ENCODE measurements at places on chromosomes 5 and 9.

DNA sequence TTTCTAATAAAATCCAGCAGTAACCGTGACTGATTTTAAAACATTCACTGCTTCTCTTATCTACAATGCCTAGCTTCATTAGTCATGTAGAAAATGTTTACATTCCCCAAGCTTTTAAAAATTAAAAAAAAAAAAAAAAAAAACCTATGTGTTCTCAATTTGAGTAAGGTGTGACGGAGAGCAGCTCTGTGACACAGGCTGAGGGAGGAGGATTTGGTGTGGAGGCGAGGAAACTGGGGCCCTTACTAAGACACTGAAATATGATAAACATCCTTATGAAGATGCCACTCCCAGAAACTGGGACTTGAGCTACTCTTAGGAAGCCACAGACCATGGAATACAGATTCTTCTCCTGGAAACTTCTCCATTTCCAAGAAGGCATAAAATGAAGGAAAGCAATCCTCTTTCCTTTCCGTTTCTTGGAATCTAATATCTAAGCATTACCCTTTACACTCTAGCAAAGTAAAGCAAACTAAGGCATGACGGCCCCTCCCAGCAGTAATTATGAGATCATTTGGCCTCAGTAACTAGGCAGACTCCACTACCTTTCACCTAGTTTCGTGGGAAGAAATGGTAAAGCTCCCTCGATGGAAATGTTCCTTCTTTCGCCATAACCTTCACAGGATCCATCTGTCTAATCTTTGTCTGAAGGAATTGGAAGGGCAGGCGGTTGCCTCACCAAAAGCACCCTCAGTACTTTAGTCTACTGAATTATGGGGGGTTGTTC lies 23.5 kb downstream of the GRAMD2B start:
- no peak for DNase-seq

DNA sequence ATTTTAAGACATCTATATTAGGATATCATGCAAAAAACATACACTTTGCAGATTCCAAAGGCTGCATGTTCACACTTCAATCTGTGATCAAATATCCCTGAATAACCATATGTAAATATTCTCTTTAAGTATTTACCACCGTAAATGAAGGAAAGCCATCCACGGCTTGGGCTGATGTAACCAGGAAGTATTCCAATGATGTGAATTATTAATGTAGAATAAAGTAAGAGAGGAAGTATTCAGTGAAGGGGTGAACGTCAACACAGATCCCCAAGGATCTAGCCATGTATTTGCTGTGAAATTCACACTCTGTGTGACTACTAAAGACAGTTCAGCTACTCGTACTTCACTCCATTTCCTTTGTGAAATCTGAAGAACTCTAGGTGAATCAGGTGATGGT lies 75.2 kb downstream of the CDH6 start:
- no peak for DNase-seq

DNA sequence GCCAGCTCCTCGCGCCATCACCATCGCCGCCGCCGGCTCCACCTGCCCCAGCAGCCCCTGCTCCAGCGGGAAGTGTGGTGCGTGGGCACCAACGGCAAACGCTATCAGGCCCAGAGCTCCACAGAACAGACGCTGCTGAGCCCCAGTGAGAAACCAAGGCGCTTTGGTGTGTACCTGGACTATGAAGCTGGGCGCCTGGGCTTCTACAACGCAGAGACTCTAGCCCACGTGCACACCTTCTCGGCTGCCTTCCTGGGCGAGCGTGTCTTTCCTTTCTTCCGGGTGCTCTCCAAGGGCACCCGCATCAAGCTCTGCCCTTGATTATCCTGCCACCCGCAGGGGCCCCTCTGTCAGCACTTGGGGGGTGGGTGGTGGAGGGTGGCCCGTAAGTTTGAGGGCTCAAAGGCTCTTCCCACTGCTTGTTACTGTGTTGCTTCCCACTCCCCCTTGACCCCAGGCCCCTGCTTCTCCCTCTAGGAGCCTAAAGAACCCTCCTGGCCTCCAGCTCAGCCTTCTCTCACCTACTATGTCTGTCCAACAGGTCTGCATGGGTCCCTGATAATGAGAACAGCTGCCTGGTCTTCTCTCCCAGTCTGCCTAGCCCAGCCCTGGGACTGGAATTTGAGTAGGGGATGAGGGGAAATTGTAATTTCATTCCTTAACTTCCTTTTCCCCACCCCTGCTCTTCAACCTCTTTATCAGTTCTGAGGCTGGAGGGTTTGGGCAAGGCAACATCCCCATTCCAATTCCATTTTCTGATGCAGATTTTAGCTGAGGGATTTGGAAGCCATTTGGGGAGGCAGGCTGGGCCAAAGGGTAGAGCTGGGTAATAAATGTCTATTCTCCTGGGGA lies 9.0 kb downstream of the RACK1 start:
- DNase-seq, result no peak

DNA sequence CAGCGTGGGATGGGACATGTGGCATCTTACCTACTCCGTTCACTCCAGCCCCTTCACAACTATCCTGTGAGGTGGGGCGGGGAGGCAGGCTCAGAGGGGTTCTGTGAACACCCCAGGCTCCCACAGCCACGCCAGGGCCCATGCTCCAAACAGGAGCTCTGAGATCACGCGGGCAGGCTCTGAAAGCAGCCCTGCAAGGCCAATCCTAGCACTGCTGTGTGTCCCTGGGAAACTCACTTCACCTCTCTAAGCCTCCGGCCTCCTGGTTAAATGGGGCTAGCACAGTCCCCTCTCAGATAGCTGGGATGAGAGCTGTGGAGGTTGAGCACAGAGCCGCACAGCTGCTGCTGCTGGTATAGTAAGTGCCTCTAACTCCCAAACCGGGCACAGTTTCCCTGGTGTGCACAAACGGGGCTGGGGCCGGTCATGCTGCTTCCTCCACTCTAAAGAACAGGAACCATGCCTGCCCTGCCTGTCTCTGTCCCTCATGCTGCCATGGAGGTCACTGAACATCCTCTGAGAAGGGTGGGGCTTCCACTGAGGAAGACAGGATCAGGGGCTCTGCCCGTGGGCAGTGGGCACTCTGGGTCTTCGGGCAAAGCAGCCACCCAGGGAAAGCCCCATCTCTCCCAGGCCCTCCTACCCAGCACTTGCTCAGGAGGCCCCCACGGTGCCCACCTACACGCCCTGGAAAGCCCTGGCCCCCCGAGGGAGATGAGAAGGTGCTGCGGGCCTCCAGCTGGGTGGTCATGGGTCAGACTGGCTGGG lies 13.0 kb upstream of the ASS1 start:
- no peak for DNase-seq

DNA sequence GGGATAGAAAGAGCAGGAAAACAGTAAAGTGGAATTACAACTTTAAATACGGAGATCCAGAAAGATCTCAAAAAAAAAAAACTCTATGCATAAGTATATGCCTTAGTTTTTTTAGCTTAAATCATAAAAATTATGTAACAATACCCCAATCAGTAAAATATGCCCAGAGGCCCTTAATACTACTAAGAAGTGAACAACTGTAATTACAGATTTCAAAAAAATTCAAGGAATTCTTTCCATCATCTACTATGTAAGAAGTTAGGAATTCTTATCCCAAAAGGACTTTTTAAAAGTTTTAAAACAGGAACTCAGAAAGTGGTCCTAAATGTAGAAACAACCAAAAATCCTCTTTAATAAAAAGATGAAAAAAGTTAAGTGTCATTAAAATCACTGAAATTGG lies 111.3 kb downstream of the SSBP2 start:
- no peak for DNase-seq

- no peak for DNase-seq
Observed at GRCh38 chr5:108505608-108506007, 123.7 kb upstream of the FBXL17 start.

DNA sequence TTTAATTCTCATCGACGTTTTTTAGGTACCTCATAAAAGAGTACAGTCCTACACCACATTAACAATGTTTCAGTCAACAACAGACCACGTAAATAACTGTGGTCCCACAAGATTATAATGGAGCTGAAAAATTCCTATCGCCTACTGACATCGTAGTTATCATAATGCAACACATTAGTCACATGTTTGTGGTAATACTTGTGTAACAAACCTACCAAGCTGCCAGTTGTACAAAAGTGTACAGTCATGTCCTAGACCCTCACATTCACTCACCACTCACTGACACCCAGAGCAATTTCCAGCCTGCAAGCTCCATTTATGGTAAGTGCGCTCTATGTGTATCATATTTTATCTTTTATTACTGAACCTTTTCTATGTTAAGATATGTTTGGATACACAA lies 16.8 kb downstream of the GNAQ start:
- no peak for DNase-seq

- DNase-seq, result no peak
Observed at GRCh38 chr5:120767178-120767820, 303.2 kb downstream of the PRR16 start.

GRCh38 chr9:34611811-34612787 lies at the start of gene RPP25L:
Gene RPP25L, minus strand, starts transcription at chr9:34612097. Its CDS starts 801 bp downstream, at chr9:34611296.
- no peak for DNase-seq

- no peak for DNase-seq
Observed at GRCh38 chr5:145586661-145587307, 248.4 kb downstream of the PRELID2 start.

DNA sequence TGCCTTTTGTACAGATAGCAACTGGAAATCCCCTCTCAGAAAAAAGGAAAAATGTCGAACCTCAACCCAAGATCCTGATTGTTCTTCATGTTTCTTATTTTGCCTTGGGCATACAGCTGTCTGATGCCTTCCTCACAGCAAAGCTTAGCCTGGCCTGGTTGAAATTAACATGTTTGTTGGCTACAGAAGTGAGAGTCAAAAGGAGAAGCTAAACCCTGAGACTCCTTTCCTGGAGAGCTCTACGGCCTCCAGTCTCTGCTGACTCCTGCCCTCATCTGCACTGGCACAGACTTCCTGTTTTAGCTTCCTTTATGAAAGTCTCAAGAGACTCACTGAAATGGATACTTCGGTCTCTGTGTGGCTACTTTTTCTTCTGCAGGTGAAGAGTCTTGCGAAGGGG lies 186.7 kb downstream of the PARP8 start:
- no peak for DNase-seq

GRCh38 chr5:78537821-78538220 lies 110.8 kb downstream of the LHFPL2 start:
- DNase-seq, result no peak

- no peak for DNase-seq
Observed at GRCh38 chr5:50699737-50700136, 33.3 kb downstream of the PARP8 start.

GRCh38 chr5:84603568-84604185 lies 219.0 kb upstream of the EDIL3 start:
- no peak for DNase-seq

DNA sequence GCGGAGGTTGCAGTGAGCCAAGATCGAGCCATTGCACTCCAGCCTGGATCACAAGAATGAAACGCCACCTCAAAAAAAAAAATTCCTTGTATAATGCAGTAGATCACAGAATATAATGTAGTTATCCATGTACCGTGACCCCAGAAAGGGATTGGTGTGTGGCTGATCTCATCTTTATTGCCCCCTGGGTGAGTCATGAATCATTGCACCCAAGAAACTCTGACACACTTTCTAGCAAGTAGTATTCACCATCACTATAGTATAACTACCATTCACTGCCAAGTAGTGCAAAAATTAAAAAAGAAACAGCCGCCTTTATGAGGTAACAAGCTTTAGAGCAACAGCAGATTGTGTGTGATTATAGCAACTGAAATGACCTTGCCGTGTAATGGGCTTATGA lies 23.7 kb upstream of the ANKH start:
- DNase-seq, result no peak

DNA sequence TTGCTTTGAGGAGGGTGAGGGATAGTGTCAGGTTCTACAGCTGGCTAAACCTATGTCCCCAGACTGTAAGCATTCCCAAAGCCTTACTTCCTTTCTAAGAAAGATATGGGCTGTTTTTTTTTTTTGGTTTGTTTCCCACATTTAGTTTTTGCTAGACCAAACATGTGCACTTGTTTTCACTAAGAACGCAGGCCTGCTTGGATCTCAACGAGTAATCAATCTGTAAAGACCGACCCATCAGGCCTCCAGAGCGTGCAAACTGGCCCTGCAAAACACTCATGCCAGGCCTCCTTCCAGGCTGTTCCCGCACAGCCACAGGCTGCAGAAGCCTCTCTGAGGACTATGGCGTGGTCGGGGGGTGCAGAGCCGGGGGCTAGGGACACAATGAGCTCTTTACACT lies 304.8 kb upstream of the PANK3 start:
- DNase-seq, result no peak

- no peak for DNase-seq
Observed at GRCh38 chr9:113618836-113619490, 155.4 kb downstream of the RGS3 start.

DNA sequence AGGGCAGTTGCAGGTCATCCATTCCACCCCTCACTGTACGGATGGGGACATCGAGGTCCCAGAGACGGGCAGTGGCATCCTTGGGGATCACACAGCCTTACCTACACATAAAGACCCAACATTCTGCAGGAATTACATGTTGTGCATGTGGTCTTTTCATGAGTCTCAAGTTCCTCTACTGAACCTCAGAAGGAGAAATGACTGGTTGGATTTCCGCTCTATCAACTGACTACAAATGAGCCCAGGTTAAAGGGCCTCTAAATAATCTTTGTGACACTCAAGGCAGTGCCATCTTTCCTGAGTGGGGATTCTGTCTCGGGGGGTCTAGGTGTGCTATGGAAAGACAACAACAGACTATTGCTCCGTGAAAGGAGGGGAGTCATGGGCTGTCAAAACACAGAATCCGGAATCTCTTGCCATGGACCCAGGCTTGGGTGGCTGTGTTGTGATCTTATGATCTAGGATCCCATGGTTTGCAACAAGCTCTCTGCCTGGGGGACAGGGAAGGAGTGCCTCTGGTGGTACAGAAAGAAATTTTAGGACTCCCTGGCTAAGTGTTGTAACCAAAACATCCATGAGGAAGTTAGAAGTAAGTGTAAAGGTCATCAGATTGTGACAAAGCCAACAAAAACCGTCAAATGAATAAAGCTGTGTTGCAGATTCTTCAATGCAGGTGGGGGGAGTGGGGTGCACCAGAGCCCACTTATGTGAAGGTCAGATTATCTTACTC lies 1.9 kb upstream of the SLC31A2 start:
- no peak for DNase-seq

GRCh38 chr9:71648453-71648852 lies 119.9 kb downstream of the CEMIP2 start:
- DNase-seq, result no peak

DNA sequence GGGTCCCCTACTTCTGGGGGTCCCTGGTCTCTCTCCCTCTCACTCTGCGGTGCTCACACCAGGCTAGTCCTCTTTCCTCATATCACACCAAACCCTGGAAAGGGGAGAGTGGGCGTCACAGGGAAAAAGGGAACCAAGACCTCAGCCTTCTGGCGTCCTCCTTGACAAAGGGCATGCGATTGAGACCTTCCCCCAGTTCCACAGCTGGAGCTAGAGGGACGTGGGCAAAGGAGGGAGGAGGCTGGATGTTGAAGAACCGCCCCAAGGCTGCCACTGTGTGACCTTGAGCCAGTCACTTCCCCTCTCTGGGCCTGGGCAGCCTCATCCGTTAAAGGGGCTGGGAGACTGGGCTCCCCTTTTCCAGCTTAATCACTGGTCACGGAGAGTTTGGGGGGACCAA lies 18.5 kb upstream of the TOR2A start:
- DNase-seq, result no peak

- DNase-seq, result no peak
Observed at GRCh38 chr9:14215614-14216013, 98.3 kb downstream of the NFIB start.

All from NCI-H187 treated with DMSO at 0.1 percent for 48 hours (cell line).